ENCODE measurements at places on chromosomes 7 and 10.

- no peak for DNase-seq
Observed at GRCh38 chr10:110694820-110695538, 50.8 kb downstream of the RBM20 start.

DNA sequence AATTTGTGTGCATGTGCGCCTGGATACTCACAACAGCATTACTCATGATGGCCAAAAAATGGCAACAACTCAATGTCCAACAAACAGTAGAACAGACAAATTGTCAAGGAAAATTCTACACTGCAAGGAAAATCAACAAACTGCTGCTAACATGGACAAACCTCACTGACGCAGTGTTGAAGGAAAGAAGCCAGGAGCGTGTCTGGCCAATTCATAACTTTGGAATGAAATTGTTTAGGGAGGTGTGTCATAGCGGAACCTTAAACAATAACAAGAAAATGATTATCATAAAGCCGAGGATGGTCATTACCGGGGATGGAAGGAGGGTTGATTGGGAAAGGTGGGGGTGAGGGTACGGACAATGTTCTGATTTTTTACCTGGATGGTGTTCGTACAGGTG lies 29.1 kb downstream of the ALOX5 start:
- no peak for DNase-seq

GRCh38 chr10:127968027-127968441 lies 61.1 kb downstream of the PTPRE start:
- DNase-seq: no peak

- no peak for DNase-seq
Observed at GRCh38 chr10:128487517-128487916, 361.3 kb upstream of the MKI67 start.

DNA sequence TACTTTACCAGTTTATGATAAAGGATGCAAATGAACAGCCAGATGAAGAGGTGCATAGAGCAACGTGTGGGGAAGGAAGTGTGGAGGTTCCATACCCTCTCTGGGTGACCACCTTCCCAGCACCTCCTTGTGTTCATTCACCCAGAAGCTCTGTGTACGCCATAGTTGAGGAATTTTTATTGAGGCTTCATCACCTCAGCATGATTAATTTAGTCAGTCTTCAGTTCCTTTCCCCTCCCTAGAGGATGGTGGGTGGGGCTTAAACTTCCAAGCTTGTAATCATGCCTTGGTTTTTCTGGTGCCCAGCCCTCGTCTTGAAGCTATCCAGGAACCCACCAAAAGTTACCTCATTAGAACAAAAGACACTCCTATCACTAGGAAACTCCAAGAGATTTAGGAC lies 162.7 kb downstream of the PLCE1 start:
- DNase-seq: no peak

- no peak for DNase-seq
Observed at GRCh38 chr10:46520941-46521340, 35.5 kb downstream of the GPRIN2 start.

DNA sequence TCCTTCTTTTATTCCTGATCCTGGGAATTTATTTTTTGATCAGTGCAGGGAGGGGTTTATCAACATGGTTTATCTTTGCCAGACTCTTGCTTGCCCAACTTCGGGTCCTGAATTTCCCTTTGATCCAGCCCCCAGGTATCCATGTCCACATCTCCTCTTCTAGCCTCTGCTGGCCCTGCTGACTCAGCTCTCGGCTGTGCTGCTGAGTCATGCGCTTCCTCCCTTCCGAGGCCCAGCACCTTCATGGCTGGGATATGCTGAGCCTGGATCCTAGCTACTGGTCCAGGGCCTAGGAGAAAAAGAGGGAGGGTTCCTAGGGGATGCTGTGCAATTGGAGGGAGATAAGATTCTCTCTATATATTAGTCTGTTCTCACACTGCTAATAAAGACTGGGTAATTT lies 380.7 kb upstream of the SHH start:
- DNase-seq: no peak

GRCh38 chr7:39714447-39715091 lies 91.2 kb downstream of the RALA start:
- no peak for DNase-seq

- DNase-seq: no peak
Observed at GRCh38 chr7:137974766-137975165, 27.1 kb downstream of the CREB3L2 start.

DNA sequence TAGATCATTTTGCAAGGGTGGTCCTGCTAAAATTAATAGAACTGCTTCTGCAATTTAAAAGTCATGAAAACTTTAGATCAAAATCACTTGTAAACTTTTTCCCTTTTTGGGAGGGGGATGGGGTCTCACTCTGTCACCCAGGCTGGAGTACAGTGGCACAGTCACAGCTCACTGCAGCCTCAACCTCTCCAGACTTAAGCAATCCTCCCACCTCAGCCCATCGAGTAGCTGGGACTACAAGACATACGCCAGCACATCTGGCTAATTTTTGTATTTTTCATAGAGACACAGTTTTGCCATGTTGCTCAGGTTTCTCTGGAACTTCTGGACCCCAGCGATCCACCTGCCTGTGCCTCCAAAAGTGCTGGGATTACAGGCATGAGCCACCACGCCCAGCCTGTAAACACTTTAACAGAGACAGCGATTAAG lies 79.7 kb downstream of the LRRC17 start:
- no peak for DNase-seq

GRCh38 chr10:33234831-33235237 lies 99.6 kb downstream of the NRP1 start:
- DNase-seq: no peak

DNA sequence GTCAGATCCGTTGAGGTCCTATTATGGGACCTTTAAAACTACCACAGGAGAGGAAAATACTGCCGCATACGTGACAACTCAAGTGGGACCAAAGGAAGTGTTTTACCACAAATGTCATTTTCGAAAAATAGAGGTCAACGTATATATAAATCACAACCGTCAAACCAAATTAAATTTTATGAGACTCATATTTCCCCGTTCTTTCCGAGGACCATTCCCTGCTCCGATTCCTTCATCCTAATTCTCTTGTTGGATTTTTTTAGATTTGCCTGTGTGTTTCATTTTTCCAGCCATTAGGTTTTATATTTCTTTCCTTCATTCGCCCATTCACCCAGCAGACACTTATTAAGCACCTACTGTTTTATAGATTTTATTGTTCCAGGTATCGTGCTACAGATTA lies 583.9 kb upstream of the FOXK1 start:
- DNase-seq: no peak

DNA sequence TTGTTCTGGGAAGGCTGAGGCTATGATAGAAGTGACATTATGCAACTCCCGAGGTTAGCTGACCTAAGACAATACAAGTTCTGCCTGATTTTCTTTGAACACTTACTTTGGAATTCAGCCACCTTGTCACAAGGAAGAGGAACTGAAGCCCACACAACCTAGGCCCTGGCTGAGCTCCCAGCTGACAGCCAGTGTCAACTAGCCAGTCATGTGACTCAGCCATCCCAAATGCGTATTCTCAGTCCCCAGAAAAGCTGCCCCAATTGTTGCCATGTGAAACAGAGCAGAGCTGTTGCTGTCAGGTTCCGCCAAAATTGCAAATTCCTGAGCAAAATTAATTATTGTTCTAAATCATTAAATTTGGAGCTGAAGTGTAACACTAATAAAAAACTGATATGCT lies 1010.0 kb downstream of the XPNPEP1 start:
- DNase-seq: no peak

DNA sequence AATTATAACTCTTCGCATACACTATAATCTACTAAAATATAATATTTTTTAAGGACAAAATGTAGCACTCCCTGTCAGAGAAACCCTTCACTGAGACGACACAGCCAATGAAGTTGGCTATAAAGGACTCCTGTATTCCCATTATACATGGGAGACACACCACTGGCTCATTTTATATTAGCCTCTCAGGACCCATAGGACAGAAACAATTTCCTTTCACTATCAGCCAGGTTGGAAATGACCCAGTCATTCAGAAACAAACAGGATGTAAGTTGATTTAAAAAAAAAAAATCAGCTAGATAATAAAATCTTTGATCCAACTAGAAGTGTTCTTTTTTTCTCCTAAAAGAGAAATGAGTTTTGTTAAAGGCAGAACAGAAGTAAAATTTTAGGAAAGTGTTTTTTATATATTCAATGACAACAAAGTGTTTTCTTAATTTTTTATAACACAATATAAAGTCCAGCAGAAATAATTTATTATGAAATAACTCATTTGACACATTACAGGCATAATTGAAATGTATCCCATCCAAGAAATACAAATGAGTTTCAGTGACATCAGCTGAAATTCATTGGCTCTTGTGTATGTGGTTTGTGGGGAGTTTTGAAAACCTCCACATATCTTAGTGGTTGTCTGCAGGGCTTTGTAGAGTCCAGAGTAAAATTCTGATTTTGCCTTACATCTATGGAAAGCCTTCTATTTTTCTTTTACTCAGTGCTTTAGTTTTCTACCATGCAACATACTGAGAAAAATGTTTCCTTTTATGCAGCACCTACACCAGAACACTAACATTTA lies 64.1 kb downstream of the CTTNBP2 start:
- DNase-seq: no peak

DNA sequence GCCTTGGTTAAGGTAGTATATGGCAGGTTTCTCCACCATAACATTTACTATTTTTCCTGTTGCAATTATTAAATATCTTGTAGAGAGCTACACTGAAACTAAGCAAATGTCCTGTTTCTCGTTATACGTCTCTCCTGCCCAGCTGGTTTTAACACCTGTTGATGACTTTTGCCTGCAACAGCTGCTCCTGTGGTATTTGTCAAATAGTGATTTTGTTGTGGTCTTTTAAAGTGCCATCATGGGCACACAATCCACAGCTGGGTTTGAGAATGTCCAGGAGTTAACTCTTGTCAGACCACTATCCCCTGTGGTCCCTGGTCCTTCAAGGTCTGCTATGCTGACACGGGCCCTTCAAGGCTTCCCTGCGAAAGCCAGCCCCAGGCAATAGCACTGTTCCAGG lies 24.9 kb upstream of the SEC61G start:
- DNase-seq: no peak

GRCh38 chr10:61942604-61943461 lies 41.3 kb downstream of the ARID5B start:
- DNase-seq: no peak

DNA sequence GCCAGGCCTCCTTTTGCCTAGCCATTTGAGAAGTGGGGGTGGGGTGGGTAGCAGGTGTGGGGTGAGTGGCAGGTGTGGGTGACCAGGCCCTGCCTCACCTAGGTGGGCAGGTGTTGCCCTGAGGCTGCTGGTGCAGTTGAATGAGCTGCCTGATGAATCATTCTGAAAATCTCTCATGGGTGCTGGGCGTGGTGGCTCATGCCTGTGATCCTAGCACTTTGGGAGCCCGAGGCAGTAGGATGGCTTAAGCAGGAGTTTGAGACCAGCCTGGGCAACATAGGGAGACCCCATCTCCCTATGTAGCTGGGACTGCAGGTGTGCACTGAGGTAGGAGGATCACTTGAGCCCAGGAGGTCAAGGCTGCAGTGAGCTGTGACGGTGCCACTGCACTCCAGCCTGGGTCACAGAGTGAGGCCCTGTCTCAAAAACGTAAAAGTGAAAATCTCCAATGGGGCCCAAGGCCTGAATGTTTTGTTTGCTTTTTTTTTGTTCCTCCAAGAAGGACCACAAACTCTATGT lies 17.7 kb downstream of the TSPAN14 start:
- no peak for DNase-seq

DNA sequence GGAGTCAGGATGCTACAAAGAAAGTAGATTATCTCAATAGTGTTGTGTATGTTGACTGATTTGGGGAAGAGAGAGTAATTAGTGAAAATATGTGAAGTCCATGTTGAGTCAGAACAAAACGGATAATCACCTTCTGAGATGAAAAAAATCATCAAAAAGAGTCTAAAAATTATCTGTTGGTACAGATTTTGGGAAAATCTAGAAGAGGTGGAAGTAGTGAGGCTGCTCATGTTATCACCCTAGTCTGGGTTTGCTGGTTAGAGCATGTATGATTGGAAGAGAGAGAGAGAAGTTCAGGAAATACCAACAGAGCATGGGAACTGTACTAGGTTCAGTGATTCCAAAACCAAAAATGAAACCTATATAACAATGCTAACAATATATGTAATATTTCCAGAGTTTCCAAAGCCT lies 12.3 kb downstream of the RPA3 start:
- DNase-seq: no peak

DNA sequence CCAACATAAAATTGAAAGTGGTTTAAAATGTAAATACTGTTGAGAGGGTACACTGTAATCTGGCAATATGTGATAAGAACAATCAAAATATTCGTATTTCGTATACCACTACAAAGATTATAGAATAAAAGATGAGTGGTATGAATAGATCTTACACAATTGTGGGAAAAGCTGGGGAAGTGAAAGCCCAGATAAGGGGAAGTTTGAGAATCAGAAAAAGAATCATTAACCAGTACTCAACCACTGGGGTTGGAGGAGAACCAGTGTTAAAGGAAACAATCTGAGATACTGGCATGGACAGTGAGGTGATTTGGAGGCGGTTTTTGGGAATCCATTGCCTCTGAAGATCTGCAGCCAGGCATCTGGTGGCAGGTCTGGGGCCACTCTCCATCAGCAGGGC lies 59.7 kb upstream of the CDK14 start:
- DNase-seq: peak; percentile 26

- DNase-seq: no peak
Observed at GRCh38 chr10:50437248-50437647, 185.9 kb upstream of the ASAH2 start.

DNA sequence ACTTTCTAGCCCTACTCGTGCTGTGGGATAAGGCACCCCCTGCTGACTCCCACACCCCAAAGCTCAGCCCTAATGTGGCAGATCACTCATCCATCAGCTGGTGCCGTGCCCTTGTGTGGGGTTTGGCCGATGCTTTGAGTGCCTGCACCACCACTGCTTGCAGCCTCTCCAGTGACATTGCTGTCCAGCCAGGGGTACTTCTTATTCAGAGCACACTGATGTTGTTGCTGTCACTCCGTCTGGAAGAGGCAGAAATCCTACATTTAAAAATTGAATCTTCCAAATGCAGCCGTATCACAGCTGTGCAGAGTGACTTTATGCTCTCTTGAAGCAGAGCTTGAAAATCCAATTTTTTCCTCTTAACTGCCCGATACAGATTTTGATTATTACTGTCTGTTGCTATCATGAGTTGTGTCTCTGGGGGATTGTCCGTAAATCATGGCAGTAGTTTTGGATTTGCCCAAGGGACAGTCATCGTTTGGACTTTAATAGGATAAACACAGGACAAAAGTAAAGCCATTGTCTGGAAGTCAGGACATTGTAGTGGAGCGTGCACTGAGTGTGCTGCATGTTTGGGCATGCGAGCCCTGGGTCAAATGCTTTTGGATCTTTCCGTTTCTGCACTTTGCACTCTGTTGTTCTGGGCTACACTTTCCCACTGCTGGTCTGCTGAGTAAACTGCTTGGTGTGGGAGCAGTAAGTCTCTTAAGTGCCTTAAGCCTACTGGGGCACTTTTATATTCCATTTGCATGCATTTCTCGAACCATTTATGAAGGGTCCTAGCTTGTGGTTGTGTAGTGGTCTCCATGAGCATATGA lies 128.2 kb downstream of the DOCK1 start:
- no peak for DNase-seq

All from GM10248 (cell line).